Skin of body (tissue), 3 donors: ENCODE measurements at places on chromosomes 5 and 9. TPM values are rescaled to one million over a fixed set of nuclear protein-coding genes. Genes with fewer than 3 reads are reported as not detected.

DNA sequence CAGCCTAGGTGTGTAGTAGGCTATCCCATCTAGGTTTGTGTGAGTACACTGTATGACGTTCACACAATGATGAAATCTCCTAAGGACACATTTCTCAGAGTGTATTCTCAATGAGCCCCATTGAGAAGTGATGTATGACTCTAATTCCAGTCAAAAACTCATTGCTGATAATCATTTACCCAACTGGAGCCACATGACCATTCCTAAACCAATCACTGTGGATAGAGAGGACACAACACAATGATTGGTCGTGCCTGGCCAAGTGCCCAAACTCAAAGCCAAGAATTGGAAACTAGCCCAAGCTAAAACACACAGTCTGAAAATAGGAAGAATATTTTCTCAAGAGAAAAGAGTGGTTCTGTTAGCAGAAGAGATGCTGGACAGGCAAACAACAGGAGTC is 191.2 kb downstream of the ZNF462 start:
- DNase-seq = no peak

GRCh38 chr9:73824671-73825070 is 672.5 kb upstream of the RORB start:
- DNase-seq = no peak

DNA sequence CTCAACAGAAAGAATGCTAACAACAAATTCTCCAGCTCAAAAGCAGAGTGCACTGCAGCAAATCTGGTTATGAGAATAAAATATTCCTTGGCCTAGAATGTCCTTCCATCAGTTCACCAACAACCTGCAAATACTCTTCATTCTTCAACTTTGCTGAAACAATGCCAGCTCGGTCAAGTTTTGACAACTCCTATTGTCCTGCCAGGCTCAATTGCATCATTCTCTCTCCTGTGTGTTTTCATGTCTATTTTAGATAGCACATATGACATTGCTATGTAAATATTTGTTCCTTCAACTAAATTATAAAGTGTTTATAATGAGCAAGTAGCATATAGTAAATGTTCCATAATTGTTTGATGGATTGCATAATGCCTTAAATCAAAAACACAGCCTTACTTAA is 463.8 kb downstream of the TLE1 start:
- no peak for DNase-seq

DNA sequence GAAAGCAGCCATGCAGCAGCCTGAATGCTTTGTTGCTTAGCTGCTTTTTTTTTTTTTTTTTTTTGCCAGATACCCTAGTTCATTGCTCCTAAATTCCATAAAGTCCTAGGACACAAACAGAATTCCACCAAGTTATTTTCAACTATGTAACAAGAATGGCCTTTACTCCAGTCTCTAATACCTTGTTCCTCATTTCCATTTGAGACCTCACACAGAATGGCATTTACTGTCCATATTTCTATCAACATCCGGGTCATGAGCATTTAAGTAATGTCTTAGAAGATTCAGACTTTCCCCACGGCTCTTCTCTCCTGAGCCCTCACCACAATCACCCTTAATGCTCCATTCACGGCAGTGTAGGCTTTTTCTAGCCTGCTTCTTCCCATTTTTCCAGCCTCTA is 31.7 kb upstream of the FBXW11 start:
- no peak for DNase-seq

- no peak for DNase-seq
Observed at GRCh38 chr9:86355814-86356213, 1.6 kb upstream of the TUT7 start.

GRCh38 chr5:14097998-14098471 is 45.1 kb upstream of the TRIO start:
- no peak for DNase-seq

The ODF2 gene
- total RNA-seq = 23.0 TPM
